ENCODE measurements at places on chromosomes 4 and X.

- no peak for DNase-seq
Observed at GRCh38 chr4:88675543-88675942, 22.1 kb downstream of the NAP1L5 start.

DNA sequence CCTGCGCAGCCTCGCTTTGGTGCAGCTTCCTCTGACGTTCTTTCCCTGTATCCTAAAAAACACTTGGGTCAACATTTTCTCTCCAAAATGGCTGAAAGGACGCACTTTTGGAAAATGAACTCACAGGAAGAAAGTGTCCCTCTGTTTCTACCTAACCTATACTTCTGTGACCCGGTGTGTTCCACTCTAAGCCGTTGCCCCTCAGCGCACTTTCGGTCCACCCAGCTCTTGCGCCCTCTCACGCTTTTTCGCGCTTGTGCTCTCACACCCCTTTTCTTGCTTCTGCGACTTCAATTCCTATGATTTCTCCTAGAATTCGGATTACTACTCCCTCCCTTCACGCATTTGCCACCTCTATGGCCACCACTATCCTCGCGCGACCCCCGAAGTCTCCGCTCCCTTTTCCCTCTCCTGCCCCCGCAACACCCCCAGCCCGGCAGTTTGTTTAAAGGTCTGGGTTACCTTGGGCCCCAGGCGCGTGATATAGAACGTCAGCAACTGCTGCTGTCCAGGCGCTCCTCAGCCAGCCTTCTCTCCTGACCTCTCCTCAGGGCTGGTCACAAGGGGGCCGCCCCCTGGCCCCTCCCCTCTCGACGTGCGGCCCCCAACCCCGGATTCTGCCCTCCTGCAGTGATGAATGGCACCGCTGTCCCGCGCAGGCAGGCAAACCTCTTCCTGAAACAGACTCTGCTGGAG is at the start of gene USP51:
TSS of gene USP51 (minus strand) at position 535 of the 696 bp plus-strand sequence. CDS start 909 bp downstream, outside the sequence.
- DNase-seq: no peak

- DNase-seq: no peak
Observed at GRCh38 chrX:153214934-153215333, 35.9 kb downstream of the MAGEA1 start.

- DNase-seq: no peak
Observed at GRCh38 chrX:5051831-5052491, 1176.7 kb downstream of the NLGN4X start.

- DNase-seq: no peak
Observed at GRCh38 chrX:116449156-116449555, 12.8 kb downstream of the SLC6A14 start.

DNA sequence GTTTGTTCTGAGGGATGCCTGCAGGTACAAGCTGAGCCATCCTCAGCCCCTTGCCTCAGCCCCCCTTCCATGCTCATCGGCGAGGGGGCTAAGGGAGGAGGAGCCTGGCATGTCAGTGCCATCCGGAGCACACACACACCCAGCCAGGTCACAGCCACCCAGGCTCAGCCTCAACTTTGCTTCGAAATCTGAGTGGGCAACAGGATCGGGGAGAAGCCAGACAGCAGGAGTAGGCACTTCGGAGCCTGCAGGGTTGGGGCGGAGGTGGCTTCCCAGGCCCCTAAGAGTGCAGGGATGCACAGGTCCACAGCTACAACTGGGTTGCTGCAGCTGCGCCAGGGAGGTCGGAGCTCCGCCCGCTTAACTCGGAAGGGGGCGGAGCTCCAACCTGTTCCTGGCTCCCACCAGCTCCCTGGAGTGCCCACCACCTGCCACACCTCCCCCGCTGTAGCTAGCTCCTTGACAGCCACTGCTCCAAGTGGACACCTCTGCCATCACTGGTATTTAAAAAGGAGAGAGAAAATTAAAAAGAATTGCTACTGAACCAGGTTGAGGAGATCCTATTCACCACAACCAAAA is 192.9 kb upstream of the GALNT7 start:
- no peak for DNase-seq

DNA sequence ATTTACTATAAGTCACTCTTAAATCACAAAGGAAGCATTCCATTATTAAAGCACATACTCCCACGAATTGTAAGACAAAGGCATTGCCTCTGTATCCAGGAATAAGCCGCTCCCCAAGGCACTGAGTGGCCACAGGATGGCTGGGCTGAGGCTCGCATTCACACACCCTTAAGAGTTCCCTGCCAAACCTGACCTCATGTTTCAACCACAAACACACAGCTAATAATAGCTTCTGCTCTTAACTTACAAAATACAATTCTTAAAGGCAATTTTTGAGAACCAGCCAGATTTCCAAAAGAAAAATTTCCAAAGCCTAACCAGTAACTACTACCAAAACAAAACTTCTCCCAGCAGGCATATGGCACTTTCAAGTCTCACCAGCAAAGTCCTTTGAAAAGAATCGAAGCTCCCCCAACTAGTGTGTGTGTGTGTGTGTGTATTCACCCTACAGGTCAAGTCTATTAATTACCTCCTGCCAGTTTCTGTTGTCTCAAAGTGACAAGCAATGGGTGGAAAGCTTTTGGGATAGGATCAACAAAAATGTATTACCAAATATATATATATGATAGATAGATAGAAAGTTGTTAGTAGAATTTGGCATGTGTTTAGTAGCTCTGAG is 36.0 kb downstream of the ARHGAP6 start:
- DNase-seq: no peak

GRCh38 chrX:132058975-132059374 is 35.9 kb downstream of the STK26 start:
- no peak for DNase-seq

- DNase-seq: no peak
Observed at GRCh38 chr4:47374477-47374876, 89.0 kb downstream of the COMMD8 start.

DNA sequence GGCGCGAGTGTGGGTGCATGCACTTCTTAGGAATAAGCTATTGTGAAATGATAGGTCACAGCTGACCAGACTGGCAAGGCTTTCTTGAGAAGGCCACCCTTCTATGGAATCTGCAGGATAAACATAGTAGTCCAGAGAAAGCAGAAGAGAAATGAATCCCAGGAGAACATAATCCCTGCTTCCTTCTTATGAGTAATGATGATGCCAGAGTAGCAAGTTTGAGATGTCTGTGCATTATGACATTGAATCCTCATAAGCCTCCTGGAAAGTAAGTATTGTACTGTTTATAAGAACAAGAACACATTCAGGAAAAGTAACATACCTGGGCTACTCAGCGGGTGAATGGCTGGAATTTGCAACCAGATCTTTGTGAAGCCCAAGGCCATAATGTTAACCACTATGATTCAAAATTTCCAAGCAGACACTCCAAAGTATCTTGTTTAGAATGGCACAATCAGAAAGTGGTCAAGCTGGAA is 272.1 kb upstream of the HS3ST1 start:
- no peak for DNase-seq

- no peak for DNase-seq
Observed at GRCh38 chr4:41172786-41173185, 41.6 kb downstream of the APBB2 start.

DNA sequence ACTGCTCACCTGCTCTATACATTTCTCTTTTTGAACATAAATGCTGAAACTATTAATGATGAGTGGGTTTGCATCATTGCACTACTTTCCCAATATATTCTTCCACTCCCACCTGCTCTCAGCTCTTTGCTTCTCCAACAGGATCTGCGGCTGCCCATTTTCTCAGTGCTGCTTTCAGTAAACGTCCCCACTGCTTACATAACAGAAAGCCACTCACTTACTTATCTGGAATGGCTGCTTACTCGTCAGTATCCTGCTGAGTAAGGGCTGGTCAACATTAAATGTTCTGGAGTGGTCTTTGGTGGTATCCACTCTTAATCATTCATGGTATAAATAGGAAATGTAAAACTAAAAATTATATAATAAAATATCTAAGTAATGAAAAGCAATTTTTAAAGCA is 112.8 kb upstream of the HPF1 start:
- DNase-seq: no peak

DNA sequence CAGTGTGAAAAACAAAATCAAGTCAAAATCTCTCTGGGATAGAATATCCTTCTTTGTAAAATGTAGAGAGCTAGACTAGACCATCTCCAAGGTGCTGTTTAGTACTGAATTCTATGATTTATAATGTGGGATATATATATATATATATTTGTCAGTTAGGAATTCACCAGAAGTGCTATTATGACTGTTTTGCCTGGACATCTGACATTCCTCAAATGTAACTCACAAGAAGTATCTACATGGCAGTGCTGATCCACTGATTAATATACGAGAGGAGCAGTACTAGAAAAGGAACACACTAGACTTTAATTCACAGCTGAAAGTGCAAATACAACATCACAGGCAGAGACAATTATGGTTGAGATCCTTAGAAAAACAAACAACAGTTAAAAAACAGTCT is 208.9 kb downstream of the GBA3 start:
- DNase-seq: no peak

GRCh38 chrX:45815441-45815840 is 614.8 kb upstream of the DIPK2B start:
- no peak for DNase-seq

DNA sequence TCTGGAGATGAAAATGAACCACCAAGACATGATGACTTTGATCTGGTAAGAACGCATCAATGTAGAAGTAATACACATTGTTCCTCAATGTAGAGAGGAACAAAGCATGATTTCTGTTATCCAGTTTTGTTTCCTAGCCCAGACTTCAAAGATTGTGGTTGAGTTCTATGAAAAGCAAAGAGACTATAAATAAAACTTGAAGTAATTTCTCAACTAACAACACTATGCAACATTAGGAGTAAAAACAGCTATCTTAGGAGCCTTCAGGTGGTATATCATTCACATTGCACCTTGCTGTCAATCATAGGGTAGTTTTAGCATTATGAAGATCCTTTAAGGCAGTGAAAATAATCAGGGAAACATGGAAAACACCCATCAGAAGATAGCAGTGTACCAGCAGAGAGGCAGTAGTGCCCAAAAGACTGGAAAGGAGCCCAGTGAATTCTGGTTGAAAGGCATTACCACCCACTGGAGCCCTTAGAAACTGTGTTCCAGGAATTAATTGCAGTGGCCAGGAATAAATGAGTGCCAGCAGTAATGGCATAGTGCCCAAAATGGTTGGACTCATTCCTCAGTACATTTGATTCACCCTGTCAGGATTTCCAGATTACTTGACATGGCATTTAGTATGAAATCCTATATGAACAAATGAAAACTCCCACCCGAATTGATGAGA is 300.7 kb upstream of the CXXC4 start:
- no peak for DNase-seq
